ENCODE measurements at places on chromosomes 4 and X.

GRCh38 chr4:2093265-2093664, 34.1 kb downstream of the NAT8L start:
- DNase-seq = no peak

- DNase-seq = no peak
Measured at GRCh38 chrX:25158635-25159034, 142.9 kb upstream of the ARX start.

- DNase-seq = no peak
Measured at GRCh38 chrX:48003367-48003757, 427 bp downstream of the ZNF182 start.

- DNase-seq = no peak
Measured at GRCh38 chr4:165133150-165133549, 20.5 kb upstream of the TMEM192 start.

GRCh38 chr4:74335341-74336021, 27.2 kb downstream of the EPGN start:
- no peak for DNase-seq

GRCh38 chrX:129606918-129607317, 47.8 kb downstream of the APLN start:
- DNase-seq = peak; percentile 29

- no peak for DNase-seq
Measured at GRCh38 chr4:142645475-142646108, 200.5 kb downstream of the INPP4B start.

- DNase-seq = no peak
Measured at GRCh38 chrX:23012162-23012561, 12.4 kb downstream of the DDX53 start.

DNA sequence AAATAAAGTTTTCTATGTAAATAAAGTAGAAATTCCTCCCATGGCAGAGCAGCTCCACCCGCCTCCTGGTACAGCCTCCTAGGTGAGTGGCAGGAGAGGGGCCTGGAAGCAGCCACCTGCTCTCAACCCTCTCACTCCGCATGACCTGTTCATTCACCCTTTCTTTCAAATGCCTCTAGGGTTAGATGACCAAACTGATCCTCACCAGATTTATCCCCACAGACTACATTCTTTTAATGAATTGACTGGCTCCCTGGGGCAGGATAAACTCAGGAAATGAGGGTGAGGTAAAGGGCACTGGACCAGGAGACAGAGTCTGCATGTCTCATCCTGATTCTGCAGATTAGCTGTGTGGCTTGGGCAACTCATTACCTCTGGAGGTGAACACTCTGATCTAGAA, 32.6 kb upstream of the NKX6-1 start:
- no peak for DNase-seq

- no peak for DNase-seq
Measured at GRCh38 chrX:76657499-76657898, 230.0 kb downstream of the MAGEE1 start.

- DNase-seq = no peak
Measured at GRCh38 chr4:47251348-47252135, 212.0 kb downstream of the COMMD8 start.

GRCh38 chr4:42683393-42683792, 26.5 kb upstream of the ATP8A1 start:
- no peak for DNase-seq

DNA sequence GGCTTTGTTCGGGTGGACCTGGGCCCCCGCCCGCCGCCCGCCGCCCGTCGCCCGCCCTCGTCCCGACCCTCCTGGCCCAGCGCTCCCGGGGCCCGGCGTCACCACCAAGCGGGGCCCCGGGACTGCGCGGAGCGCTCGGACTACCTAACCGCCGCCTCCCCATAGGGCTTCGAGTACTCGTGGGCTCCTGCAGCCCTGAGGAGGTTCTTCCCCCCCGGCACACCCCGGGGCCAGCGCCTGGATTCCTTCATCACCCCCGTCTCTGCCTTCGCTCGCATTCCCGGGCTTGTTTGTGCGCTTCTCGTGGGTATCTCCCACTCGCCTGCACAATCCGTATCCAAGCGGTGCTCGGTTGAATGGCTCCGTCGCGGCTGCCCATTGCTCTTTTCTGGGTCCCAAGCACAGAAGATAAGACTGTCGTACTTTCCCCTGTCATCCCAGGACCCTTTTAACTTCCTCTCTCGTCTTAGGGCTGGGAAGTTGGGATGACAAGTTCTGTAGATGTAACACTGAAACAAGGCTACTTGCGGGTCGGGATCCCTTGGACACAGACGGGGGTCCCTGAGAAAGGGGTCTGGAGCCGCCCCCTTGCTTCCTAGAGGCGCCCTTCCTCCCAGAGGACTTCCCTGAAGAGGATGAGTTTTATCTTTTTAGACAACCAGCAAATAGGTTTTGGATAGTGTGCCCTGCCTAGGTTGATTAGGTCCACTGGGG, 565 bp downstream of the MOB1B start:
- no peak for DNase-seq

DNA sequence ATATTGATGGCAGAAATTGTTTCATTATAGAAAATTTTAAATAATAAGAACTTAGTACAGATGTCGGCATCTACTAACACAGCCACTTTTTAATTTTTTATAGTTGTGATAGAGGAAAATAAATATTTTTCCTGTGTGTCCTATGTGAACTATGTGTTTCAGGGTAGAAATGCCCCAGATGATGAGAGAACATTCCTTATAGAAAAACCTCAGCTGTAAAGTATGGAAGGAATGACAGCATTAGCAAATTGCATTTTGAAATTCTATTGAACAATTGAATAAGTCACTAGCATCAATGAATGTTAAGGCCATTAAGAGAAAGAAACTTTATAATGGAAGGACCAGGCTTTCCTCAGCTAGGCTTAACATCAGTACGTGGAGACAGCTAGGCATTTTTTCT, 149.2 kb downstream of the CFAP299 start:
- DNase-seq = no peak

DNA sequence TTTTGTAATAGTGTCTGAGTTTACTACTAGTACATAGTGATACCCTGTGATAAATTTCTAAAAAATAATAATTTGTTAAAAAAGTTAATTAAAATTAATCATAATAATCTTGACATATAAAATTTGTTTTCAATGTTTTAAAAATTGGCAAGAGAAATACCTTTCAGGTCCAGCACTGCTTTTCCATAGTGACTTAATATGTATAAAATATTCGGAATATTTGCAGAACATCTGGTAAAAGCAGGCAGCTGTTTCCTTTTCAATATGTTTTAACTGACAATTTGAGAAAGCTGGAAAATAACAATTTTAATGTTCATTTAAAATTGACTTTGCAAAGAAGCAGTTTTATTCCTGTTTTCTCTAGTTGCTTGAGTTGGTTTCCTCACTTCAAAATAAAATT, 17.6 kb upstream of the GK2 start:
- DNase-seq = no peak

GRCh38 chrX:9628779-9629493, 136.7 kb downstream of the GPR143 start:
- no peak for DNase-seq

DNA sequence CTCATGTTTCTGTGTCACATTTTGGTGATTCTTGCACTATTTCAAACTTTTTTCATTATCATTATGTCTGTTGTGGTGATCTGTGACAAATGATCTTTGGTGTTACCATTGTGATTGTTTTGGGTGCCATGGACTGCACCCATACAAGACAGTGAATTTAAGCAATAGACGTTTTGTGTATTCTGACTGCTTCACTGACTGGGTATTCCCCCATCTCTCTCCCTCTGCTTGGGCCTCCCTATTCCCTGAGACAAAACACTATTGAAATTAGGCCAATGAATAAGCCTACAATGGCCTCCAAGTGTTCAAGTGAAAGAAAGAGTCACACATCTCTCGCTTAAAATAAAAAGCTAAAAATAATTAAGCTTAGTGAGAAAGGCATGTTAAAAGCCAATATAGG, 60.2 kb downstream of the BANK1 start:
- DNase-seq = no peak

DNA sequence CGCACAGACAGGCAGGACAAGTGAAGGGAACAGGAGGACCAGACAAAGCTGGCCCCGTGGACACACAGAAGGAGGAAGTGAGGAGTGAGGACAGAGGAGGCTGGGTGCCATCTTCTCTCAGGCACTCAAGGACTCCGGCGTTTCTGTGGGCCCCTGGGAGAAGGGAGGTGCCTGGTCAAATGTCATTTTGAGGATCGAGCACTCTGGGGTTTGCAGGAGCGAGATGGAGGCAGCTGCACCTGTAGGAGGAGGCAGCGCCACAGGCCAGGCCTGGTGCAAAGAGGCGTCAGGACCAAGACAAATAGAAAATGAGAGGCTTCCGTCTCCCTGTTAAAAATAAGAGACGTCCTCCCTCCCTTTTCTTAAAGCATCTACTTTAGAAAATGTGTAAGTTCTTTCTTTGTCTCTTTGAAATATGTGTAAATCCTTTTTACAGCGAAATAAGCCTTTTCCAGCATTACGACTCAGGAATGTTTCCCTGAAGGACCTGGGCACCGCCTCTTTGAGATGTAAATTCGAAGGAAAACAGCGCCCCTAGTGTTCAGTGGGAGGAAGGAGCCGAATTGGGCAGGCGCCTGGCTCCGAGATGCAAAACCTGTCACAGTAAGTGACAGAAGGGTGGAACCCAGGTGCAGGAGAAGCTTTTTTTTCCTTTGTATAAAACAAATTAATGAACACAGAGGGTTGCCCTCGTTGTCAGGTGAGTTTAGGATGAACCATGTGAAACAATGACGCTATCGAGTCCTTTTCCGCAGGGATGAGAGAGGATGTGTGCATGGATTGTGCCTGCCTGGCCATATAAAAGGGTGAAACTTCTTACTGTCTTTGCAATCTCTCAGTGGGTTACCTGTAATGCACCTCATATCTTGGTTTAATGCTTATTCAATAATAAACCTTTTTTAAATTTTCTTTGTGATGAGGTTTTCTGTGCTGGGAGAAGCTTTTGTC, 1.4 kb upstream of the C4orf50 start:
- DNase-seq = no peak

DNA sequence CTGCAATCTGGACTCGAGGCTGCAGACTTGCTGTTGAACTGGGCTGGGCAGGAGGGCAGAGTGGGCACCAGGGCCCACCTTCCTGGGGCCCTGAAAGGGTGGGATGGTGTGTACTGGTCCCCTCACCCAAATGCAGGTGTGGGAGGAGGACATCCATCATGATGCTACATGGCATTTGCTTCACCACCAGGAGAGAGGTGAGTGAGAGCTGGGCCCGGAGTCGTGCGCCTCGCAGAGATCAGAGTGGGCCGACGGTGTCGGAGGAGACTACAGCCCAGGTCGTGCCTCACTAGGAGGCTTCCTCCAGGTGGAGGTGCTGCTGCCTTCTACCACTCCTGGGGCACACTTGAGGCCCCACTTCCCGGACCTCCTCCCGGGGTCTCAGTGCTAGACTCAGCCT, 50.3 kb downstream of the SCML1 start:
- DNase-seq = no peak

DNA sequence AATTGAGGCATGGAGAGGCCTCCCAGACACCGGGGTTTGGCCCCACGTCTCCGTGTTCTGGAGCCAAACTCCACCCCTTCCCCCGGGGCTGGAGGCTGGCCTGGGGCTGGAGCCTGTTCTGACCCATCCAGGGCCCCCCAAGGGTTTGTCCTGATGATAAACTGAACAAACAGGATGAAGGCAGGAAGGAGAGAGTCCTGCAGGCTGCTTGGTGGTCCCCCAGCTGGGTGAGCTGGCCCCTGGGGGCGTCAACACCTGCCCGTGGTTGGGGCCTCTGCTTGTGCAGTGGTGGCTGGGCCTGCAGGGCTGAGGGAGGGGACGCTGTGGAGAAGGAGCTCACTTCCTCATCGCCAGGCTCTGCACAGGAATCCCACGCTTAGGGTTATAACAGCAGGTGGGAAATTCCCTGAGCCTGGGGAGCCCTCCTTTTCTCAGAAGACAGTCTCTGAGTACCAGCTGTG, 2.3 kb downstream of the SH3TC1 start:
- DNase-seq = peak; percentile 27

Data from stimulated activated CD4-positive, alpha-beta T cell treated with anti-CD3 and anti-CD28 coated beads, Interleukin-4, amount 100 ng/mL, for 4 hours (primary cell).